ENCODE measurements at places on chromosomes 12 and 14. TPM values are rescaled to one million over a fixed set of nuclear protein-coding genes. Genes with fewer than 3 reads are reported as not detected.

GRCh38 chr12:81517296-81517695, 241.9 kb downstream of the PPFIA2 start:
- no peak for DNase-seq

The AMHR2 gene
- not detected for total RNA-seq

DNA sequence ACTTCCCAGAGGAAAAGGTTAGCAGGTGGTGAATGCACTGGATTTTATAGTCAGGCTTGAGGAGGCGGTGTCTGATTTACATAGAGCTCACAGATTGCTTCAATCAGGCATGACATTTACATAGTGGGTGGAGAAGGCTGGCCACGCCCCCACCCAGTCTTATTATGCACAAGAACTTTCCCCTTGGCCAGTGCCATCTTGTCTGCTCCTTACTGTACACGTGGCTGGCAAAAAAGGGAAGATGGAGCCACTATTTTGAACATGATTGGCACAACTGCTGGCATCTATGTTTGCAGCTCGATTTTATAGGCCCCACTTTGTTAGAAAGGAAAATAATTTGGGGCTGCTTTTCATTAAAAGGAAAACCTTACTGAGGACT, 10.9 kb upstream of the LGMN start:
- DNase-seq: no peak

GRCh38 chr12:123945287-123946151, 27.1 kb downstream of the CCDC92 start:
- DNase-seq: no peak

The KCNA5 gene
- total RNA-seq: 2.9 TPM

GRCh38 chr12:94636462-94637085, 13.8 kb downstream of the TMCC3 start:
- DNase-seq: no peak

- no peak for DNase-seq
Measured at GRCh38 chr14:66724996-66725395, 217.0 kb downstream of the GPHN start.

DNA sequence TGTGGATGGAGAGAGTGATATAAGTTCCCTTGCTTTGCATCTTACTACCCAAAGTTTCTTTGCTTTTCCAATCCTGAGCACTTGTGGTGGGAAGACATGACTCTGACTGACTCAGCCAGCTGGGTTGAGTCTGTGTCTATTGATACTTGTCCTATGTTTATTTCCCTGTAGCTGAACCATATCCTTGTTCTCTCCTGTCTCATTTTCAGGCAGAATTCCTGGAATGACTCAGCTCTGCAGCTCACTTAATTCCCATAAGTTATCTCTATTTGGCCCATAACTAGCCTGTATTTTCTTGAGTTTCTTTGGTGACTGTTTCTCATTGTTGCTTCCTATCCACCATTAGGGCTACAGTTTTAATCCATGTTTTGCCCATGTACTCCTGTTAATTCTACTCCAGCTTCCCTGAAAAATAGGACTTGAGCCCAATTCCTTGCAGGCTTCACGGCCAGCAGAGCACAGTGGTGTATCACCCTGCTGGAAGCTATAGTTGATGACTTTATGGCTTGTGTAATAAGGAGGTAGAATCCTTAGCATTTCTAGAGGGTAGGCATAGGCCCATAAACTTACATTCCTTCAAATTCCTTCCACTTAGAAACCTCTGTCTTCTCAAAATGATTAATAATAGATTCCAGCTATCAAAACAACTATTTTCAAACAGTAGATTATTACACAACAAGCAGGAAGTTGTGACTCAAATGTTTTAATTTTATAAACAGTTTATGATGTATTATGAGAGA, 183.1 kb downstream of the TMTC3 start:
- no peak for DNase-seq

The LRRK2 gene
- total RNA-seq: 44.1 TPM

- DNase-seq: no peak
Measured at GRCh38 chr12:80704420-80704819, 3.0 kb upstream of the MYF6 start.

The TCP11L2 gene
- 66.8 TPM for total RNA-seq

GRCh38 chr12:125221602-125222001, 156.4 kb downstream of the AACS start:
- no peak for DNase-seq

DNA sequence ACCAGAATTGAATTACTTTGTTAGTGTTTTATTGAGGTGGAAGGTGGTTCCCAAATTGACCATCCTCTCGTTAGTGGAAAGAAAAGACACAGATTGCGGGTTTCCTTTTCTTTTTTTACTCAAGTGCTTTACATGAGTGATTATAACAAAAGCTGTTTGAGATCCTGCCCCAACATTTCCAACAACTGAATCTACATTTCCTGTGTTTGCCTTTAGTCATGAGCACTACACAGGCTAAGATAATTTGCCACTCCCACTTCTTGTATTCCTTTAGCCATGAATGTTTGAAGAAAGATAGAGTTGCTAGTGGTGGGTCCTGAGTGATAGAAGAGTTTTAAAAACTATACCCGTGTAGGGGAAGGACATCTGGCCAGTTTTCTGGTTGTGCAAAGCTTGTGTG, 16.0 kb downstream of the RERGL start:
- no peak for DNase-seq

GRCh38 chr12:123393747-123394146, 9.8 kb downstream of the KMT5A start:
- no peak for DNase-seq

GRCh38 chr12:16602412-16602811, 3.5 kb downstream of the LMO3 start:
- DNase-seq: no peak

DNA sequence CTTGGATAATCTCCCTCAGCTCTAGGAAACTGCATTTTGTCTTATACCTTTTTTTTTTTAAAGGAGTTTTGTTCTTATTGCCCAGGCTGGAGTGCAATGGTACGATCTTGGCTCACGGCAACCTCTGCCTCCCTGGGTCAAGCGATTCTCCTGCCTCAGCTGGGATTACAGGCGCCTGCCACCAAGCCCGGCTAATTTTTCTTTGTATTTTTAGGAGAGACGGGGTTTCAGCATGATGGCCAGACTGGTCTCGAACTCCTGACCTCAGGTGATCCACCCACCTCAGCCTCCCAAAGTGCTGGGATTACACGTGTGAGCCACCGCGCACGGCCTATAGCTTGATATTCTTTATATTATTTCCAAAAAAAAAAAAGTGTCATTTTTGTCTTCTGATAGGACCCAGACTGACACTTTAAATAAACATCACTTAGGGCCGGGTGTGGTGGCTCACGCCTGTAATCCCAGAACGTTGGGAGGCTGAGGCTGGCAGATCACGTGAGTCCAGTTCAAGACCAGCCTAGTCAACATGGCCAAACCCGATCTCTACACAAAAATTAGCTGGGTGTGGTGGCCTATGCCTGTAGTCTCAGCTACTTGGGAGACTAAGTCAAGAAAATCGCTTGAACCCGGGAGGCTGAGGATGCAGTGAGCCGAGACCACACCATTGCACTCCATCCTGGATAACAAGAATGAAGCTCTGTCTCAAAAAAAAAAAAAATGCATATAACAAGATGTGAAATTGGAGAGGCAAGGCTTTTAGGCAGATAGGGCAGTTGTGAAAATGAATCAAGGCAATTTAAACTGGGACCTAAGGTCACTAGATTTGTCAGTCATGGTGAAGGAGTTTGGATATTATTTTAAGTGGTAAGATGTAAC, 18.4 kb downstream of the SLC2A3 start:
- DNase-seq: no peak

Measured in urinary bladder (tissue), 4 donors.